Fibroblast of pulmonary artery (primary cell): ENCODE measurements at places on chromosomes 6 and 20.

DNA sequence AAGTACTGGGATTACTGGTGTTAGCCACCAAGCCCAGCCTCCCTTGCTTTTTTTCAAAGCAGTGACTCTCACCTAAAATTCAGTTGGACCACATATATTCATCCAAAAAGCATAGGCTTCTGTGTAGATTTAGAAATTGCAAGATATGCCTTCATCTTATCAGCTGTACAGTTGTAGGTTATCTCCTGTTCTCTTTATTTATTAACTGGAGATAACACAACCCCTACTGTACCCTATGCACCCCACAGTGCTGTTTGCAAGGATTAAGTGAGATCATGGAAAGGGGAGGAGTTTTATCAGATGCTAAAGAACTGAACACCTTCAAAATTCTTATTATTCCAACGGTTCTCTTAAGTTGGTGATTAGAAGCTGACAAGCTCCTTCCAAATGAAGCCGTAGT, 164.4 kb upstream of the JARID2 start:
- no peak for DNase-seq

GRCh38 chr6:7050872-7051779, 56.6 kb upstream of the RREB1 start:
- peak; percentile 49 for DNase-seq

GRCh38 chr6:14286144-14286543, 168.6 kb downstream of the CD83 start:
- peak; percentile 94 for DNase-seq

- peak; percentile 17 for DNase-seq
These were observed 65.2 kb upstream of the ADGRF4 start for GRCh38 chr6:47633141-47633540.

GRCh38 chr6:7992002-7992815, 72.0 kb downstream of the BLOC1S5 start:
- DNase-seq, result peak; percentile 96

GRCh38 chr6:109783250-109783986, 92.3 kb downstream of the FIG4 start:
- peak; percentile 44 for DNase-seq

DNA sequence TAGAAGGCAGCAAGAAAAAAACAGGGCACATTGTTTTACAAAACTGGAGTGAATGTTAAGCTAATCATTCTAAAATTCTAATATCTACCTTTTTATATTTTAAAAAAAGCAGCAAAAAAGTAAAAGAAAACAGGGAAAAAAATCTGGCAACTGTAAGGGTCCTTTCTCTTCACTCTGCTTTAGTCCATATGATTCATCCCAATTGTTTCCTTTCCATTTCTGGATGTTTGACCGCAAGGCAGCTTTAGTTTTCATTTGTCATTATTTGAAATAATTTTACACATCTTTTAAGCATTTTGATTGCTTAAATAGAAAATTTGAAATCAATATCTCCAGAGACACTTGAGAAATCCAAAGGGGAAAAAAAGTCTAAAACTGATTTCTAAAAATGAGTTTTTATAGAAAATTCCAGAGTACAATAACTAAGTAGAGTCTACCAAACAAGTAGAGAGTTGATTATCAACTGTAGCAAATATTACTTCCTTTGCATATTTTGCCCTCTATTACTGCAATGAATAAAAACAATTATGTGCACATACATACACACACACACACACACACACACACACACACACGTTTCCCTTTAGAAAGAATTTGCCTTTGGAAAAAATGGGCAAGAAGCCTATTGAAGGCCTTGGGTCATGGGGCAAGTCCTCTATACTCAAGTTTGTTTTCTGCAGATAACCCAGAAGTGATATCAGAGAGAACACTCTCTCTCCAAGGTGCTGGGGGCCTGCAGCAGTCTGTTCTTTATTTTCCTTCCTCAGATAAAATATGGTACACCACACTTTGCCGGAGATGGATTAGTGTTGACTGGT, 259.7 kb downstream of the HACE1 start:
- peak; percentile 50 for DNase-seq

DNA sequence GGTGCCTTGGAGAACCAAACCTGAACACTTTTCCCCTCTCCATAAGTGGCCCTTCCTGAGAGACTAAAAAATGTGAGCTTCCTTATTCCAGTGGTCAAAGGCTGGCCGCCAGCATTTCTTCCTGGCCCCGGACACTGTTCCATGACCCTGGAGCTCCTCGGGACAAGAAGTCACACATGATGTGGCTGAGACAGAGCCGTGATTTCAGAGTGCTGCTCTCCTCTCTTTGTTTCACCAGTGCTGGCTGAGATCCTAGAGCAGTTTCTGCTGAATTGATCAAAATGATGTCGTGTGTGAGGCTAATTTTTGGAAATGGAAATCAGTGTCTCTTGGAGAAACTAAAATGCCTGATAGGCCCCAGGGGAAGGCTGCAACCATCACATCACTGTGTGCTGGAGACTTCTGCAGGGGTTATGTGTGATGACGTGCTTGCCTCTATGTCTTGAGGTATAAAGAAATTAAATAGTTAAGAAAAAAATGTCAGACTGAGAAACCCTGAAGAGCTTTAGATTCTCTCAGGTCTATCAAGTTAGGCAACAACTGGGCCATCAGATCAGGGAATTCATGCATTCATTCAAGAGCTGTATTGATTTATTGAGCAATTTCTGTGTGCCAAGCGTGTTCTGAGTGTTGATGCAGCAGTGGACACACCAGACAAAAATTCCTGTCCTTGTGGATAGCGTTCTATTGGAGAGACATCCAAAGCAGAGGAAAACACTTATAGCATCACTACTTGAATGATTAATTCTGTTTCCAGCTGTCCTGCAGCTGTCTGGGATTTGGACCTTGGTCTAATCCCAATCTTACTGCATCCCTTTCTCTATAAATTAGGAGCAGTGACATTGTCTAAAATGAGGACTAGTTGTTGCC, 72.7 kb upstream of the CCN6 start:
- DNase-seq, result no peak

DNA sequence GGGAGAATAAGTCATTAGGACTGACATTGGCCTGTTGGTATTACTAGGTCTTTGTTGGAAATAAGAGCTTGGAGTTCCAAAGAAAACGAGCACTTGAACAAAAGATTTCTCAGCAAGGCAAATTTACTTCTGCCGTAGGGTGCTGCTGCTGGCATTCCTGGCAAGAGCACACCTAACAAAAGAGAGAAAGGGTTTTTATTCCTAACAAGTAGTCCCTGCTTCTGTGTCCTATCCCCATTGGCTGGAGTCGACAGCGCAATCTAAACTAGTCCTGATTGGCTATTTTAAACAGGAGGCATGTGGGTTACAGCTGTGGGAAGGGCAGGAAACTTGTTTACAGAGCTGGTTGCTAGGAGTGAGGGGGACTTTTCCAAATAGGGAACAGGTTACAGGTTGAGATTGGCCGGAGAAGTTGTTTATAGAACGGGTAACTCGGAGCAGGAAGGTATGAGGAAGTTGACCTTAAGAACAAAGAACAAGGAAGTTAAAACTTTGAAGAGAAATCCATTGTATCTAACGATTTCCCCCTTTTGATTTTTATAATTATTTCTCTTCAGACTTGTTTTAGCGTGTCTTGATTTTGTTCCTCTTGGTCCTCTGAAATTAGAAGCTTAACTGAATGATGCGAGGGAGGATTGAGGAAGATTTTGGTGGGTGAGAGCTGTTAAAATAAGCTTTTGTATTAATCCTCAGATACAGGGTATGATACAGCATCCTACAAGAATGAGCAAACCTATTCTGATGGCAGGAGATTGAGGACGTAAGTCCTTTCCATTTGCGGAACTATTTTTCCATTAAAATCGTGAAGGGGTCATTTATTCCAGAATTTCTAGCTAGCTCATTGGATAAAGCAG, 3.4 kb upstream of the ZNFX1 start:
- DNase-seq, result no peak

DNA sequence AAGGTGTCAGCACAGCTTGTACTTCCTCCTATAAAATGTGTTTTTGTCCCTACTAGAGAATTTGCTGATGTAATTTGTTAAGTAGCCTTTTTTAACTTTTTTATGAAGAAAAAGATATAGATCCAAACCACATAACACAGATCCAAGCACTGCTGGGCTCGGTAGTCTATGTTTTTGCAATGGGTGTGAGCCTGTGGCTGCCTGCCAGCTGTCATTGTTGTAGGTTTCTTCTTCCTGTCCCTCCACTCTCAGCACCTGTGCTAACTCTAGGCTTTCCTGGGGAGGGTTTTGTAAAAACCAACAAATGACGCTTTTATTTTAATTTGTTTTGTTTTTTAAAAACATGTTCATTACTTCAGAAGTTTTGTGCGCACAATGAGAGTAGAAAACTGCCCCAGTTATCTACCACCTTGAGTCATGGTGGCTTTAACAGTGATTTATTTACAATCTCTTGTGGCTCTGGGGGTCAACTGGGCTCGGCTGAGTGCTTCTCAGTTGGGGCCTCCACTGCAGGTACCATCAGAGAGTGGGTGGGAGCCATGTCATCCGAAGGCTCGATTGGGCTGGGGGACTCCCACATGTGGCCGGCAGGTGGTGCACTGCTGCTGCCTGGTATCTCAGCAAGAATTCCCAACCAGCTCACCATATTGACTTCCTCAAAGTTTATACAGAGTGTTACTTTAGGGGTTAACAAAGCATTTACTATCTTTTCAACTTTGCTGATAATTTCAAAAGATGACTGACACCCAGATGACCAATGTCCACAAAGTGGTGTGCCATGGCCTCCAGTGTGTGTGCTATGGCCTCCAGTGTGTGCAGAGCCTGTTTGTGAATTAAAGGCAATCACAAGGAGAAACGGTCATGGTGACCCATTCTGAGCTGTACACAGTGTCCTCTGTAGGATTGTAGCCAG, 3.0 kb upstream of the CCR6 start:
- DNase-seq, result no peak

DNA sequence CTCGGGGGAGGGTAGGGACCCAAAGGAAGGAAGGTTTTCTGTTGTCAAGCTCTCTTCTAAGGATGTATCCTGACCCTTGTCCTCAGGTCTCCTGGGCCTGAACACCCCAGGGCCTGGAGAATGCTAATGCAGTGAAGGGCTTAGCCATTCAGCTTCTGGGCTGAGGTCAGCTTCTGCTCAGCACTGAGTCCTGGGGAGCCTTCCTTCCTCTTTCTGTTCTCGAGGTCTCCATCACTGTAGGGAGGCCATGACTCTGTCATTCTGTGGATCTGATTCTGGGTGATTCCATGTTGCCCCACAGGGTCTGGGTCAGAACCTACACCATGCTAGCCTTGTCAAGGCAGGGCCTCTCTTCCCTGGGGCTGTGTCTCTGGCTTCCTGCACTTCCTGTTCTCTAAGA, 712.7 kb downstream of the DHX35 start:
- no peak for DNase-seq

- DNase-seq, result peak; percentile 19
These were observed 9.5 kb upstream of the HLA-DOA start for GRCh38 chr6:33018904-33019303.

GRCh38 chr6:79127660-79128059, 49.6 kb upstream of the PHIP start:
- no peak for DNase-seq

DNA sequence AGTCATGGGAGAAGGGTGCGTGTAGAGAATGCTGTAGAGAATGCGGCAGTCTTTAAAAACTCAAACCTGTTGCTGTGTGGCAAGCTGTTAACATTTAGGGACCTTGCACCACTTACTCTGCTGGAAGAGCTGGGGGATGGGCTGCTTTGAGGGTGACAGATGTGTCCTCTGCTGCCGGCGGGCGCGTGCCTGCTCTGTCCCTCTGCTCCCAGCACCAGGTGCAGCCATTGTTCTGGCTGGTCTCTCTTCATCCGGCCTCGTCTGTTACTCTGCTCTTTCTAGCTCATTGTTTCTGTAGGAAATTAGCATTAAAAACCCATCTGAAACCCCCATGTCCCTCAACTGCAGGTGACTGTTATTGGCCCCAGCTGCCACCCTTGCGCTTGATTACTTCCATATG, 78.5 kb downstream of the CBFA2T2 start:
- DNase-seq, result no peak

DNA sequence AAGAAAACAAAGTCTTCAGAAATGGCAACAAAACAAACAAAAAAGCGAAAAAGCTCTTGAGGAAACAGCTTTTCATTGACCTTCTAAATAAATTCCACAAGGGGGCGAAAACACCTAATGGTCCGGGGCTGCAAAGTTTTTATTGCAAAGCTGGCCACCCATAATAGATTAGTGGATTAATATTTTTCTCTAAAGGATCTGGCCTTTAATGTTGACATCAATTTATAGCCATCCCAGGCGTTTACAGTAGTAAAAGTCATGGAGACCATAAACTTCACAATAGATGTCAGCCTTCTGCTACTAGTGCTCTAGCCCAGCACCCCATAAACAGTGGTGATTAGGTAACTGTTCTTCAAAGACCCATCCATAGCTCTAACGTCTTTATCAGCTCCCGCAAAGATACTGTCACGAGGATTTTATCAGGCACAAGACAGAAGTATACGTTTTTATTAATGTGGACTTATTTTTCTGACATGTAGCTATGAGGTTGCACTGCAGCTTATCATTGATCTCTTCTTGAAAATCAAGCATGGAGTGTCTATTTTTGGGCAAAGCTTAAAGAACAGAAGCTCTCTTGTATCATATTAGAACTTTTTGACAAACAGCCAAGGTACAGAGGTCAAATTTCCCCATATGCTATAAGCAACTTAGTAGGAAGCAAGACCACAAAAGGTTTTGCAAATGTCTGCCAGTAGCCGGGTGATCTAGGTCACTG, 4.7 kb downstream of the CITED2 start:
- peak; percentile 80 for DNase-seq

DNA sequence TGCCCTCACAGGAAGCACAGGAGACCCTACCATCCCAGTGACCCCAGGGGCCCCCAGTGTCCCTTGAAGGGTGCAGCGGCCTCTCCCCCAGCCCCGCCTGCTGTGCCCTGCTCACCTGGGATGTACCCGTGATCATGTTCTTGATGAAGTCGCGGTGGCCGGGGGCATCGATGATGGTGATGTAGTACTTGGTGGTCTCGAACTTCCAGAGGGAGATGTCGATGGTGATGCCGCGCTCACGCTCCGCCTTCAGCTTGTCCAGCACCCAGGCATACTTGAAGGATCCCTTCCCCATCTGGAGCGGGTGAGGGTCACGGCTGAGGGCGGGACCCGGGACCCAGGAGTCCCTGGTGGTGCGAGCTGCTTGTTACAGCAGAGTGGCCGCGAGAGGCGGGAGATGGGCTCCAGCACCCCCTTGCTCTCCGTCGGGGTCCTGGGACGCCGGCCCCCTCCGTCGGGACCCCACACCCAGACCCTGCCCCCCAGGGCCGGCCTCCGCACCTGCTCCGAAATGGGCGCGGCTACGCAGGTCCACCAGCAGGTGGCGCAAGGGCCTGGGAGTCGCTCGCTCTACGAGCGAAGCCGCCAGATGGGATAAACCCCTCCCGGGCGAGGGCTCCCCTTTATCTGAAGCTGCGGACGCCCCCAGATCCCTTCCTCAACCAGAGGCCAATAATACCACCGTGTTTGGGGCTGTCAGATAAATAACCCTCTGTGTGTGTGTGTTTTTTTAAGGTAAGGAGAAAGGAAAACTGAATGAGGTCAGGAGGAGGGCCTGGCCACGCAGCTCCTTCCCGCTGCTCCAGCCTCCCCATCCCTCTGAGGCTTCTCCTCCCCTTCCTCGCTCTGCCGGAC, 2.9 kb downstream of the EEF1A2 start:
- peak; percentile 34 for DNase-seq

DNA sequence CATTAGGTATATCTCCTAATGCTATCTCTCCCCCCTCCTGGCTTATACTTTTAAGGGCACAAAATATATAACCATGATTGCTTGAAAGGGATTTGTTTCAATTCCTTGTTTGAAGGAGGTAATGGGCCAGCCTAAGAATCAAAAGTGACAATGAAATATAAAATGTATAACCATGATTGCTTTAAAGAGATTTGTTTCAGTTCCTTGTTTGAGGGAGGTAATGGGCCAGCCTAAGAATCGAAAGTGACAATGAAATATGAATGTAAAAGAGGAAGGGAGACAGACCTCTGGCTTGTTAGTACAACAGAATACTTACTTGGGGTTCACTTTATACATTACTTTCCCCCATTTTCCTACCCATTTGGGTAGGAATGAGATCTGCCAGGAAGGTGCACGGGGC, 55.5 kb downstream of the FOXC1 start:
- no peak for DNase-seq
